GM23248 (cell line): ENCODE measurements at places on chromosomes 3 and 15.
A peak's percentile ranks its signal among the peaks of the same experiment; 100 is the strongest.

GRCh38 chr15:97479957-97480356 is 480.5 kb upstream of the ARRDC4 start:
- H3K27me3 ChIP-seq: no peaks in the 10 kb centered on the region
- no peak overlapping the region for H3K27ac ChIP-seq
- no peak overlapping the region for H3K4me3 ChIP-seq
- DNase-seq: no peak
- no peaks in the 10 kb centered on the region for H3K36me3 ChIP-seq
- H3K4me1 ChIP-seq: no peaks in the 10 kb centered on the region

- H3K4me1 ChIP-seq: peaks cover 13% of the 10 kb centered on the region; the same call in 1 of the 2 replicates
- peak; percentile 47 for DNase-seq
- H3K27ac ChIP-seq: no peak overlapping the region
Measured at GRCh38 chr3:40780925-40781406, 256.2 kb downstream of the ZNF621 start.

DNA sequence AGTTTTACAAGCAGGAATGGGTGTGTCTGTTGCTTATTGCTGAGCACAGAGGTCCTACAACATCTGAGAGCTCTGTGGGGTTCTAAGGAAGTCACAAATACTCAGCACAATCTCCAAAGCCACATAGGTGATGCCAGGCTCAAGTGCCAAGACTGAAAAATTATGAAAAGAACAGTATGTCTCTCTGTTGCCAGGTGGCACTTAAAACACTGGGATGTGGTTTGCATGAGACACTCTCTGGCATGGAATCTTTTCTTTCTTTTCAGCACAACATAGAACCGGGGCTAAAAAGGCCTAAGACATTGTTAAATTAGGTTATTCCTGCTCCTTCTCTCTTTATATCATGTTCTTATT is 127.3 kb upstream of the PRICKLE2 start:
- no peaks in the 10 kb centered on the region for H3K27me3 ChIP-seq
- DNase-seq: peak; percentile 69
- H3K36me3 ChIP-seq: no peaks in the 10 kb centered on the region
- peaks cover 41% of the 10 kb centered on the region for H3K4me1 ChIP-seq
- peak overlapping the region; percentile 87 for H3K27ac ChIP-seq

- no peak overlapping the region for H3K27ac ChIP-seq
- H3K27me3 ChIP-seq: no peaks in the 10 kb centered on the region
- no peaks in the 10 kb centered on the region for H3K4me1 ChIP-seq
- H3K36me3 ChIP-seq: no peaks in the 10 kb centered on the region
Measured at GRCh38 chr3:165796701-165797100, 40.5 kb downstream of the BCHE start.

- peaks cover 6% of the 10 kb centered on the region; the same call in 1 of the 2 replicates for H3K4me1 ChIP-seq
- H3K27ac ChIP-seq: no peak overlapping the region
- H3K27me3 ChIP-seq: no peaks in the 10 kb centered on the region
- peak; percentile 21 for DNase-seq
Measured at GRCh38 chr15:34248190-34248589, 23.4 kb downstream of the EMC4 start.
